DMS53 (cell line): ENCODE measurements at places on chromosomes 4 and X.

DNA sequence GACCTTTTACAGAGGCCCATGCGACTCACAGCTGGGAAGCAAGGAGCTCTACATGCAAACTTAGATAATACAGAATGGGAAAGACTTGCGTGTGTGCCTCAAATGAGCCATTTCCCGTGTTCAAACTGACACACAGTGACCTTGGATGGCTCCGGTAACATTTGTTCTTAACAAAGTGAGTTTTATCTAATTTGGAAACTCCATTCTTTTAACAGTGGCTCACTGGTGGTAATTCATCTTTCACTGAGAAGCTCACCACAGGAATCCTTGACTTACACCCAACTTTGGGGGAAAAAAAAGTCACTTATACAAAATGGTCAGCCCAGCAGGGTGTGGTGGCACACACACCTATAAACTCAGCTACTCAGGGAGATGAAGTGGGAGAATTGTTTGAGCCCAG lies 190.6 kb downstream of the LDB2 start:
- DNase-seq, result no peak

DNA sequence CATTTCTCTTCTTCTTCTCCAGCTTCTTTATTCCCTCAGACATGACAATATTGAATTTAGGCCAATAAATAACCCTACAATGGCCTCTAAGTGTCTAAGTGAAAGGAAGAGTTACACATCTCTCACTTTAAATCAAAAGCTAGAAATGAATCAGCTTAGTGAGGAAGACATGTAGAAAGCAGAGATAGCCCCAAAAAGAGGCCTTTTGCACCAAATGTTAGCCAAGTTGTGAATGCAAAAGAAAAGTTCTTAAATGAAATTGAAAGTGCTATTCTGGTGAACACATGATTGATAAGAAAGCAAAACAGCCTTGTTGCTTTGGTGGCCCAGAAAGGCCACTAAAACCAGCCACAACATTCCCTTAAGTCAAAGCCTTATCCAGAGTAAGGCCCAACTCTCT lies 146.2 kb upstream of the HHIP start:
- no peak for DNase-seq

DNA sequence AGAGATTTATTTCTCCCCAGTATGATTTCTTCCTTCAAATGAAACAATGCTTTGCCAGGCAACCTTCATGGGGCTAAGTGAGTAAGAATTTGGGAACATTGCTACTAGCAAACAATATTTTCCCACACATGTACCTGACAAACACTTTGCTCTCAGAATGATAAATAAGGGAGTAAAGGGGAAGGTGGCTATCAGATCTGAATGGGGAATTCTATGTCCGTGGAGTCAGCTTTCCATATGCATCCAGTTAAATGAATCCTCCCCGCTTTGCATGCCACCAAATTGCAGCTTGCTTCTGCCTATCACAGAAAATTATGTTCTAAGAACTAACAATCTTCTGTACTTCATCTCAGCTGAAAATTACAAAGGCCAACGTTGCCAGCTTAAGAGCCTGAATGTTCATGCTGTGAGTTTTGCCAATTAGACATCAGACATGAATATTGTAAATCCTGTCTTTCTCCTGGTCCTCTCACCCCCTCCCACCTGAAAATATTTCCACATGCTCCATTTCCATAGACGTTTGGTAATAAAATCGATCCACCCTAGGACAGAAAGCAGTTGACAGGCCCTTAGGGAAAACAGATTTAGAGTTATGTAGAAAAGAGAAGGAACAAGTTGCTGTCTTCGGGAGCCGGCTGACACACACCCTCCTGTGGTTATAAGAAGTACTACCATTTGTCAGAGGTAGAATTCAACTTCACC lies 6.3 kb downstream of the MEPE start:
- peak; percentile 51 for DNase-seq

DNA sequence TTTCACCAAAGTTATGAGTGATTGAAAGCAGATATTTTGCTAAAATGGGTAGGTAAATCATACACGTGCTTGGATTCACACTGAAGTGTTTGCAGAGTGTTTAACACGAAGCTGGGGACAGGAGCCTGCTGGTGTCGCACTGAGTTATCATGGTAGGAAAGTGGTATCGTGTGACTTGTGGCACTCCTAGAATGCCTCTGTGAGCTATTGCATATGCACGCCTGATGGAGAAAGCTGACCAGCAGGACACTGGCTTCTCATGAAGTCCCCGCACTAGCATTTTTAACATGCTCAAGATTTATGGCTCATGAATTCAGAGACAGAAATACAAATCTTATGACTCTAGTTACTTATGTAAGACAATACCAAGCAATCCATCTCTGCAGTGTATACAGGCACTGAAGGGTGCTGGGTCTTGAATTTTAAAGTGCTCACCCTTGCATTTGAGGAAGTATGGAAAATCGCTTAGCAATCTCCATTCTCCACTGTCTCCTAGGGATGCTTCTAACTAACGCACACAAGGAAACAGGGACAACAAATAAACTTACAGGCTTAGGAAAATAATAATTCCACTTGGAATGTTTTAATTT lies 19.8 kb downstream of the VCX3B start:
- peak; percentile 70 for DNase-seq

- DNase-seq, result no peak
Measured at GRCh38 chr4:8248091-8248490, 21.5 kb upstream of the HTRA3 start.

- no peak for DNase-seq
Measured at GRCh38 chr4:163384434-163384833, 40.7 kb downstream of the NPY5R start.

DNA sequence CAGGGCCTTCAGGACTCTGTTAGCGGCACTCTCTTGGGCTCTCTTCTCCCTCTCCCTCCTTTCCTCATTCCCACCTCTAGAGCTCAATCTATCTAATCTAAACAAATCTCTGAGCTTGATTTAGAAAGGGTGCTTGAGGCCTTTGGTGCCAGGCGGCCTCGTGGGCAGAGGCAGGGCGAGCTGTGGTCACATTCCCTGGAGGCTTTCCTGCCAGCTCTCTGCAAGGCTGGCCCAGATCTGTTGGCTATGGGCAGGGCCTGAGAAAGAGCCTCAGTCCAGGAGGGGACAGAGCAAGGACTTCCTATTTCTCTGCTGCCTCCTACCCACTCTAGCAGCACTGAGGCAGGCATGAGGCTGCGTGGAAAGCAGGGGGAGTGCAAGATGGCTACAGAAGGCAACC lies 38.6 kb downstream of the PJA1 start:
- DNase-seq, result no peak

DNA sequence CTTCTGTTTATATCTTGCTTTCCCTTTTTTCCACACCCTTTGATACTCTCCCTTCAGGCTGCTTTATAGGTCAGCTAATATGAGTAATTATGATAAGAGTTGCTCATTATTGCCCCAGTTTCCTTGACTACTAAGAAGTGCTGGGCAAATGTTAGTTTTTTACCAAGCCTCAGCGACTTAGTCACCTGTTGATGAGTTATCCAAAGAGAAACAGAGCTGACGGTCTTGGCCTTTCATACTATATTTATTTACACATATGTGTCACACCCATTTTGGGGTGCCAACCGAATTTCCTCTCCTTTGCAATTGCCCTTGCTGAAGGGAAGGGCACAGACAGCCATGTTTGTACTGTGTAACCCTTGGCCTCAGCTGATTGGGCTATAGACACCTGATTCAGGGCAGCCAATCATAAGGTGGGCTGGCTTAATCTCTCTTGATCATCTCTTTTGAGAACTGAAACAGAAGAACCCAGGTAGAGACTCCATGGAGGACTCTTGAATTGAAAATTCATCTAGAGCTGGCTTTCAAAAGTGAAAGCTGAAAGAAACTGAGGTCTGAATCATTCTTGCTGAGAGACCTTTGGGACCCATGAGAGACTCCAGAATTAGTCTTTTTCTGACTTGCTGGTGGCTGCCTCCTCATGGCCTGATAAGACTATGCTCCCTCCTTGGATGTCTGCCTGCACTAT lies 111.7 kb upstream of the RPS6KA3 start:
- peak; percentile 98 for DNase-seq

GRCh38 chr4:15270201-15270600 lies 157.6 kb upstream of the C1QTNF7 start:
- no peak for DNase-seq

- DNase-seq, result peak; percentile 5
Measured at GRCh38 chrX:65874765-65875164, 165.1 kb downstream of the VSIG4 start.

- DNase-seq, result peak; percentile 54
Measured at GRCh38 chr4:16573206-16573605, 325.2 kb downstream of the LDB2 start.

- DNase-seq, result no peak
Measured at GRCh38 chr4:8819473-8820177, 52.0 kb downstream of the HMX1 start.

DNA sequence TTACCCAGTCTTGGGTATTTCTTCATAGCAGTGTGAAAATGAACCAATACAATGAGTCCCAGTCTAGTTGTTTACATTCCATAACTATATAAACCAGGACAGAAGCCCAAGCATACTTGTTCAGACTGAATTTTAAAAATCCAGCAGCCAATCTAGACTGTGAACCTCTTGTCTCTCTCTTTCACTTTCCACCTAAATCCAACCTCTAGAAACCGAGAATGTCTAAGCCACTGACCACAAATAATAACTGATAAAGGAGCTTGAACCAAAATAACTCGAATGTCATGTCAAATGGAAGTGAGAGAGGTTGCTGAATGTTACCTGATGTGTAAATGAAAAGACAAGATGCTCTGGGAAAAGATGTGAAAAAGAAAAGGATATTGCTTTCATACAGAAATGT lies 544.7 kb downstream of the NLGN4X start:
- DNase-seq, result no peak

DNA sequence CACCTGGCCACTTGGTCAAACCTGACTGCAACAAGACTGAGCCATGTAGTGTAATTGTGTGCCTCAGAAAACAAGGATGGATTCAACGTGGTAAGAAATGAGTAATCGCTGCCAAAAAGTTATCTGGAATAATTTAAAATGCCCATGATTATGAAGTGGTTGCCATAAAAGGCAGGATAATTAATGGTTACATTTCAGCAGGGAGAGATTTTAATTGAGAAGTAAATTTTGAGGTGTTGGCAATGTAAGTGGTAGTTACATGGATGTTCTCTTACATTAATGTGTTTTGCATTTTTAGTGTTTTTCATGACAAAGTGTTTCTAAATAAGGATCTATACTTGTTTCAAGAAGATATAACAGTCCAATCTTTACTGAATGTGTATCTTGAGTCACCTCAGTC lies 15.7 kb downstream of the HAUS3 start:
- no peak for DNase-seq

DNA sequence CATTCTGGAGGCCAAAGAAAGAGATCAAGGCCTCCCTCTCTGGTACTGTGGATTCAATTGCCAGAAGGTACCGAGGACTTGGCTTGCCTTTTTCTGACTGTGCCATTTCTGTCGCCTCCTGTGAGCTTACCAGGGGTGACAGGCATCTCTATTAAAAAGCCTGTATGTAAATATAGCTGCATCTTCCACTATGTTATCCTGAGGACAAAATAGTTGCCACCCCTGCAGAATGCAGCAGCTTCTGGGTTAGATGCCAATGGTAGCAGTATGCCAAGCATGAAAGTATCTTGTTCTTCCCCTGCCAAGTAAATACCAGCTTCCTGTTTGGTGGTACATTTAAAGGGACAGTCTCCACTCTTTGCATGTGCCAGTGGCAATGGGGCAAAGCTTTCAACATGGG lies 10.7 kb downstream of the TRPC5OS start:
- no peak for DNase-seq

DNA sequence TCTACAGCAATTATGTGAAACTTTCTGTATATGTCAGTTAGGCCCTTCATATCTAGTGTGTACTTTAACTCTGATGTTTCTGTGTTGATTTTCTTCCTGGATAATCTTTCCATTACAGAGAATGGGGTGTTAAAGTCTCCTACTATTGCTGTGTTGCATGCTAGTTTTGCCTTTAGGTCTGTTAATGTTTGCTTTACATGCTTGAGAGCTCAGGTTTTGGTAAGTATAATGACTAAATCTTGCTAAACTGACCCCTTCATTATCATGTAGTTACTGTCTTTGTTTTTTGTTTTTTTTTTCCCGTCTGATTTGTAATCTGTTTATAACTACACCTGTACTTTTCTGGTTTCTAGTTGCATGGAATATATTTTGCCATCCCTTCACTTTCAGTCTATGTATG lies 63.6 kb upstream of the UGT2B15 start:
- DNase-seq, result no peak

DNA sequence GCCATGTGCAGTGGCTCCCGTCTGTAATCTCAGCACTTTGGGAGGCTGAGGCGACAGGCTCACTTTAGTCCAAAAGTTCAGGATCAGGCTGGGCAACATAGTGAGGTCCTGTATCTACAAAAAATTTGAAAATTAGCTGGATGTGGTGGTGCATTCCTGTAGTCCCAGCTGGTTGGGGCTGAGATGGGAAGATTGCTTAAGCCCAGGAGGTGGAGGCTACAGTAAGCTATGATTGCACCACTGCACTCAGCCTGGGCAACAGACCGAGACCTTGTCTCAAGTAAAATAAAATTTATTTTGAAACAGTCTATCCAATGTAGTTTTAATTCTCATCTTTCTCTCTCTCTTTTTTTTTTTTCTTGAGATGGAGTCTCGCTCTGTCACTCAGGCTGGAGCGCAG lies 21.1 kb downstream of the RBM10 start:
- no peak for DNase-seq

- no peak for DNase-seq
Measured at GRCh38 chr4:105808750-105809041, 86.6 kb upstream of the NPNT start.

DNA sequence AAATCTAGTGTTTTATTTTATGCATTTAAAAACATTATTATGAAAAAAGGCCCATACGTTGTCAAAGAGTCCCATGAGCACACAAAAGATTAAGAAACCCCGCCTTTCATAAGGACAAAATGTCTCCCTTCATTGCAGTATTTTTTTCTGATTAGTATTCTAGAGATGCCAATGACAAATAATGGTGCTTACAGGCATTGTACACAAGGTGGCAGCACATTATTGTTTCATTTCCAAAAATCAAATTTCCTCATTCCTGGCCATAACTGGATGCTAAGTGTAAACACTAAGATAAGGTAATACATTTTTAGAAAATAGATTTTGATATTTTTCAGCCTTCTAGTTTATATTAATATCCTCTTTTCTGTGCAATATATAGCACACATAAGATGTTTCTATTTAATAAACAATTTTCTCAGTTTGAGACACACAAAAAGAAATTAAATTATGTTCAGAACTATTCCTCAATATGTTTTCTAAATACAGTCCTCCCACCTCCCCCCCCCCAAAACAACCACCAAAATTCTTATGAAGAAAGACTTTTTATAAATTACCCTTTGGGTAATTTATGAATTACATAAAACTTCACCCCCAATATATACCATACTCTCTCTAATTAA lies 47.7 kb downstream of the TIGD2 start:
- peak; percentile 60 for DNase-seq
